ENCODE measurements at places on chromosomes 13 and 19.

GRCh38 chr19:58252102-58252685, 23.5 kb downstream of the ZNF544 start:
- no peak for DNase-seq

GRCh38 chr19:2962018-2962670, 15.2 kb upstream of the TLE6 start:
- no peak for DNase-seq

DNA sequence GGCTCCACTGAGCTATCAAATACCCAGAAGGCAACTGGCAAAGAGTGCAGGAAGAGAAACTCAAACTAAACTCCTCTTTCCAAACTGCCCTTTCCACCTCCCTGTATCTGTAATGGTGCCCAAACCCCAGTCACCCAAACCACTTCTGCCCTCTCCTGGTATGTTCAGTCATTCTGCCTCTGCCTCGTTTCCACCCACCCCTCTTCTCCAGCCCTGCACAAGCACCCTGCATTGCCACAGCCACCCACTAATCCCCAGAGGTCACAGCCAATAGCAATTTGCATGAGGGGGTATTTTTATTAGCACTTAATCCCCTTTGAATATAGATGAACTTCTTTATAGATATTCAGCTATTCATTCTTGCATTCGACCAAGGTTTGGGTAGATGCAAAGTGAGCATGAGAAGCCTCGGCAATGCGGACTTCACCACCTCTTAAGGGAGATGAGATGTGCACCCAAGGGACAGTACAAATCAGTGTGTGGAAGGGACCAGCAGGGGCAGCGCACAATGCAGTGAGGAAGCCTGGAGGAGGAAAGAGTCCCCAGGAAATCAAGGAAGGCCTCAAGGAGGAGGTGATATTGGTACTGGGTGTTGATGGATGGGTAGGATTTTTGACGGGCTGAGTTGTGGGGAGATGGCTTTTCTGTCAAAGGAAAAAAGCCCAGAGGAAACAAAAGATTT, 12.4 kb downstream of the TMEM272 start:
- DNase-seq = no peak

- DNase-seq = peak; percentile 34
Measured at GRCh38 chr19:50565984-50566903, 2.0 kb downstream of the LRRC4B start.

GRCh38 chr13:35769812-35770211, 293.3 kb upstream of the MAB21L1 start:
- no peak for DNase-seq

DNA sequence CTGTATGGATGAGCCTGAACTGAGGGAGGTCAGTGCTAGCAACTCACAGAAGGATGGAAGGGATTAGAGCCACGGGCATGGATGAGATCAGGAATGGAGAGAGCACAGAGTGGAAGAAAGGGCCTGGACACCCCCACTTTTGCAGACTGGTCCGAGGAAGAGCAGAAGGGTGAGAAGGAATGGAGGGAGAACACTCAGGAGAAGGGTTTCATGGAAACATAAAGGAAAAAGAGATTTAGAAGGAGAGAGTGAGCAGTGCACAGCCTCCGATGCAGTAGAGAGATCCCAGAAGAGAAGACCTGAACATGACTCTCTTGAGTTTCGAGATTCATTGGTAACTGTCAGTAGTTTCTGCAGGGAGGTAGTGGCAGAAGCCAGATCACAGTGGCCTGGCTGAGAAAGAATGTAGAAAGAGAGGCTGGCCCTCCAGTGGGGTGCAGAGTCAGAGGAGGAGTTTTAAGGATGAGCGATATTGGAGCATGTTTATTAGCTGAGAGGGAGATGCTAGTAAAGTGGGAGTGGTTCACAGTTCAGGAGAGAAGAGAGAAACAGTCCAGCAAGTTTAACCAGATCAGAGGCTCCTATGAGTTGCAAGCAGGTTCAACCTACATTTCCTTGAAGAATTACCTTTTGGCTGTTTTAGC, 108.9 kb downstream of the ZAR1L start:
- DNase-seq = no peak

DNA sequence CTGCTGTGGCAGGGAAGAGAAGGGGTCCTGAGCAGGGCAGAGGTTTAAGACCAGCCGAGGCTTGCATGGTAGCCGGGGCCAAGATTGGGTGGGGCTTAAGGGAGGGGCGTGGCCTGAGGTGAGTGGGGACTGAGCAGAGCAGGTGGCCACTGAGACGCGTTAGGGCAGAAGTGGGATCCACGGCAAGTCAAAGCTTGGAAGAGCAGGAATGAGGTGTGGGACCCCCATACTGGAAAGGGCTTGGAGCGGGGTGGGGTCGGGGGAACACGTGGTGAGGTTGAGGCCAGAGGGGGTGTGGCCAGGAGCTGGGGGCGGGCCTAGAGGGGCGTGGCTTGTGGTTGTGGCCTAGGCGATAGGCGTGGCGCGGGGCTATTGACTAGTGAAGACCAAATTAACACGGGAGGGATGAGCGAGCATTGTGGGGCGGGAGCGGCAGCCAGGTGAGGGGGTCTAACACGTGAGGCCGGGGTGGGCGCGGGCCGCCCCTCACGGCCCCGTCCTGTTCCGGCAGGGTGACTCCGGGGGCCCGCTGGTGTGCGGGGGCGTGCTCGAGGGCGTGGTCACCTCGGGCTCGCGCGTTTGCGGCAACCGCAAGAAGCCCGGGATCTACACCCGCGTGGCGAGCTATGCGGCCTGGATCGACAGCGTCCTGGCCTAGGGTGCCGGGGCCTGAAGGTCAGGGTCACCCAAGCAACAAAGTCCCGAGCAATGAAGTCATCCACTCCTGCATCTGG, 3.3 kb downstream of the CFD start:
- DNase-seq = no peak

- no peak for DNase-seq
Measured at GRCh38 chr13:49760558-49760957, 31.9 kb downstream of the KPNA3 start.

DNA sequence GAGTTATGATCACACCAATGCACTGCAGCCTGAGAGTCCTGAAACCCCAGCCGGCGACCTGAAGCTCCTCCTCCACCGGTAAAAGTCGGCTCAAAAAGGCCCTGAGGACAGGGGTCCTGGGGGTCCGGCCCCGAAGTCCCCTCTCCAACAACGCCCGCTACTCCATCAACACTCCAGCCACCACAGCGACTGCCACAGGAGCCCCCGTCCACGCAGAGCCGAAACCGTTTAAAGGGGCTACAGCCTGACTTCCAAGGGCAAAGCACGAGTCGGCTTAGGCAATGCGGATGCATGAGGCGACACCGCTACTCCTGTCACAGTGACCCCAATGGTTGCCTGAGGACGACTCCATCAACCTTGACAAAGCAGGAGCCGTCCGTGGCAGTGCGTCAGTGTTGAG, 22.9 kb upstream of the ZNF420 start:
- DNase-seq = no peak

DNA sequence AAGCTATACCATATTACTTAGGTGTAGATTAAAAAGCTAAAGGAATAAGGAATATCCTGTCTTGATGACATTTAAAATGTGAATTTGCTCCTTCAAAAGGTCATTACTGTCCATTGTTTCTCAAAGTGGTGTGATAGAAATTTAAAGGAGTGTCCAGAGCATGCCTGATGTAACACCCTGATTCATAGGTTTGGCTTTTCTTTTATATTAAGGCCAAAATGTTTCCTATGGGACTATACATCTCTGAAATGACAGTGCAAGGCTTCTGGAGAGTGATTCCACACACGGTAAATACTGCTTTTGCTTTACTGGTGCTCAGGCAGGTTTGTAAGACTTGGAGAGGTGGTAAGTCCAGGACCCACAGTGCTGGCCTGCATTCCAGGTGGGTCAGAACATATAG, 289.9 kb downstream of the RFC3 start:
- no peak for DNase-seq

GRCh38 chr19:38281811-38282566, 17.6 kb downstream of the SPINT2 start:
- DNase-seq = no peak

DNA sequence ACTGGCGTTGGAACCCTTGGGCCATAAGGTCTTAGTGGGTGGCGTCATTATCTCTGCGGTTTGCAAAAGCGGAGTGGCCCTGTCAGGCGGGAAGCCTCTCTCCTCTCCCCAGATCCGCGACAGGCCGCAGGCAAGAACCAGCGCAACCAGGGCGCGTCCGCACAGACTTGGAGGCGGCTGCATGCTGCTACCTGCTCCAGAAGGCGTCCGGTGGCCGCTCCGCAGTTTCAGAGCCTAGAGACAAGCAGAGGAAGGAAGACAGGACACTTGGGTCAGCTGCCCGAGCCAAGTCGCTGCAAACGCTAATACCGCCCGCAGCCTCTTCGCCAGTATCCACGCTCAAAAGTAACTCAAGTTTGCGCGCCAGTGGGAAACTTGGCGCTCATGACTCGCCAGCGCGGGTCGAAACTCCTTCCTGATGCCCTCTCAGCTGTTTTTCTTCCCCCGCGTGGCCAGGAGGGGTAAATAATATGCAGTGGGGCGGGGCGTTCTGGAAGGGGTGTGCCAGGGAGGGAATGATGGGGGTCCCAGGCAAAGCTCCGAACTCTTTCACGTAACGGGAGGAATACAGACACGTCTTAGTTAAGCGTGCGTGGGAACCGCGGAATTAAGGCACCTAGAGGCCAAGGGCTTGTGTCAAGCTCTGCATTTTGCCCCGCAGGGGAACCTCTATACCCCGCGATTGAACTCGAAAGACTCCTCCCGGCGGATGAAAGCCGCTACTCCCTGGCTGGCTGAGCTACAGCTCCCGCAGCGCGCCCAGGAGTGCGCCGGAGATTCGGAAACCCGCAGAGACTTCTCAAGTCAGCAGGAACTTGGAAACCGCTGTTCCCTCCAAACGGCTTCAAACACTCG, at the start of gene EDNRB:
EDNRB (minus strand) TSS at position 441 of the 855 bp plus-strand sequence; CDS start at position 183, 258 bp downstream.
- peak; percentile 9 for DNase-seq

- DNase-seq = no peak
Measured at GRCh38 chr19:18610556-18611326, 1.9 kb upstream of the TMEM59L start.

GRCh38 chr13:112246731-112247470, 129.3 kb upstream of the SPACA7 start:
- no peak for DNase-seq

- DNase-seq = no peak
Measured at GRCh38 chr13:45180713-45181601, 19.9 kb downstream of the KCTD4 start.

GRCh38 chr19:42286349-42287016, 15.4 kb upstream of the PRR19 start:
- peak; percentile 28 for DNase-seq

DNA sequence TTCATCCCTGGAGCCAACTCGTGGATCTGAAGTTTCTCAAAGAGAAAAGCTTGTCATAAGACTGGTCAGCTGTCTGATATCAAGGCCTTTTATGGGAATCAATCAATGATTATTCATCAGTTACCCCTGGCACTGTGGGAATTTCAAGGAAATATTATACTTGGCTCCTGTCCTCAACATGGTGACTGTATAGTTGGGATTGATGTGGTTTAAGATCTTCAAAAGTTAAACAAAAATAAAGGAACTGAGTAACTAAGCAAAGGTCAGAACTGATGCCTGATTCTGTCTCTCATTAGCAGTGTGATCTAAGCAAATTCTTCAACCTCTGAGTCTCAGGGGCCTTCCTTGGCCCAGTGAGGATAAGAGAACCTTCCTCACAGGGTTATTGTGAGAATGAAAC, 22.2 kb upstream of the SERPINE3 start:
- no peak for DNase-seq

DNA sequence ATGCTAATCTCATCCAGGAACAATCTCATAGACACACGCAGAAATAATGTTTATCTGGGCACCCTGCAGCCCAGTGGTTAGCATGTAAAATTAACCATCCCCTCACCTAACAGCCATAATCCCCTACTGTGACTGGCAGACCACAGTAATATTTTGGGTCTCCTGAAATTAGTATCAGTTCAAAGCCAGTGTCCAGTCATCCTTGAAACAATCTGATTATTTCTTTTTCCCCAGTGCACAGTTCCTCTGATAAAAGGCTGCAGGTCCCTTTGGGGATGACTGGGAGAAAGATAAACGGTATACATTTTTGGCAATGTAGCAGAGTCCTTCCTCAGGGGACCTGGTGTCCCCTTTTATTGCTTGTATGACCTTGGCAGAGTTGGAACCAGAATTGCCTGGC, 50.4 kb upstream of the CYSLTR2 start:
- no peak for DNase-seq

- no peak for DNase-seq
Measured at GRCh38 chr19:17721111-17721628, 1.9 kb downstream of the MAP1S start.

DNA sequence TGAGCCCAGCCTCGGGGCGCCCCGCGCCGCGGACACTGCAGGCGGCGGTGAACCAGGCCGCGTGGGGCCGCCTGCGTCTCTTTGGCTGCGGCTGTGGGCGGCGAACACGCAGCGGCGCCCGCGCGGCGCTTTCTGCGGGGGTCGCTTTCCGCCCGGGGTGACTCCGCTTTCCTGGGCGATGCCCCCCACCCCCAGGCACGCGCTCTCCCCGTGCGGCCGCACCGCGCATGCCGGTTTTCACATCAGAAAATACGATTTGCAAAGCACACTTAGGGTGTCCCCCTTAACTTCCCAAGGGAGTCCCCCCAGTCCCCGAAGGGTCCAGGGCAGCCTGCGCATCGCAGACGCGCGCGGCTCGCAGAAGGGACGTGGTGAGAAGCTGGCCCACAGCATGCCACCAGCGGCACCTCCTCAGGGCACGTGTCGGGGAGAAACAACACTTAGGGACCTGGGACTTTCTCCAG, 5.3 kb downstream of the F7 start:
- DNase-seq = no peak
